ENCODE measurements at places on chromosomes 13 and 19.

DNA sequence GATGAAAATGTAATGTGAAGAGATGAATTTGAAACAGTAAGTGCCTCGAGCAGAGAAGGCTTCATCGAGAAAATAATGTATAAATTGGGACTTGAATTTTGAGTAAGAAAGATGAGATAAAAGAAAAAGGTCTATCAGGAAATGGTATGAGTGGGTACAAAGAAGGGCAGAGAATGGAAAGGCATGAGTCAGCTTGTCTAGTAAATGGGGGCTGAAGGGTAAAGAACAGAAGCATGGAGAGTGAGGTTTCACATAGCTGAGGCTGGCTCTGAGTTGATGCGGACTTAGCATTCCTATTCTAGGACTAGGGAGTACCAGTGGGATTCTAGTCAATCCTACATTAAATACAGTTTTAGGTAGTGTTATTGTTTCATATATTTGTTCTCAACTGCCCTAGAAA lies 85.8 kb downstream of the ZC3H13 start:
- DNase-seq: no peak

- DNase-seq: no peak
These were observed 2.6 kb downstream of the SULT2B1 start for GRCh38 chr19:48554385-48555091.

- DNase-seq: no peak
These were observed 193.6 kb downstream of the KCNRG start for GRCh38 chr13:50208826-50209335.

GRCh38 chr13:65932587-65933239 lies 1297.4 kb downstream of the PCDH9 start:
- no peak for DNase-seq

DNA sequence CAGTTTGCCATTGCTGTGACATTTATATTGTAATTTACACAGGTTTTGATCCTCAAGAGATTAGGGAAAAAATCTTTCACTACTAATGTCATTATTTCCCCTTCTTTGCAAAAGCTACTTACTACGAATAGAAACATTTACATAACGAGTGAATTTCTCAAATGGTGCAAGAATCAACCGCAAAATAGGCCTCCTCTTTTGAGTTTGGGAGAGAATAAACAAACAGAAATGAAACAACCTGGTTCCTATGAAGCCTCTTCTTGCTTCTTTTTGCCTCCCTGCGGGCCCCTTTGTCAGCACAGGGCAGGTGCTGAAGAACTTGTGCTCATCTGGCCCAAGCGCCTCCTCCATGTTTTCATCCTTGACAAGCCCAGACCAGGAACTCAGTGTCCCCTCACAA lies 10.1 kb upstream of the GJA3 start:
- no peak for DNase-seq

- no peak for DNase-seq
These were observed 22.2 kb downstream of the SHISA2 start for GRCh38 chr13:26029581-26030136.

DNA sequence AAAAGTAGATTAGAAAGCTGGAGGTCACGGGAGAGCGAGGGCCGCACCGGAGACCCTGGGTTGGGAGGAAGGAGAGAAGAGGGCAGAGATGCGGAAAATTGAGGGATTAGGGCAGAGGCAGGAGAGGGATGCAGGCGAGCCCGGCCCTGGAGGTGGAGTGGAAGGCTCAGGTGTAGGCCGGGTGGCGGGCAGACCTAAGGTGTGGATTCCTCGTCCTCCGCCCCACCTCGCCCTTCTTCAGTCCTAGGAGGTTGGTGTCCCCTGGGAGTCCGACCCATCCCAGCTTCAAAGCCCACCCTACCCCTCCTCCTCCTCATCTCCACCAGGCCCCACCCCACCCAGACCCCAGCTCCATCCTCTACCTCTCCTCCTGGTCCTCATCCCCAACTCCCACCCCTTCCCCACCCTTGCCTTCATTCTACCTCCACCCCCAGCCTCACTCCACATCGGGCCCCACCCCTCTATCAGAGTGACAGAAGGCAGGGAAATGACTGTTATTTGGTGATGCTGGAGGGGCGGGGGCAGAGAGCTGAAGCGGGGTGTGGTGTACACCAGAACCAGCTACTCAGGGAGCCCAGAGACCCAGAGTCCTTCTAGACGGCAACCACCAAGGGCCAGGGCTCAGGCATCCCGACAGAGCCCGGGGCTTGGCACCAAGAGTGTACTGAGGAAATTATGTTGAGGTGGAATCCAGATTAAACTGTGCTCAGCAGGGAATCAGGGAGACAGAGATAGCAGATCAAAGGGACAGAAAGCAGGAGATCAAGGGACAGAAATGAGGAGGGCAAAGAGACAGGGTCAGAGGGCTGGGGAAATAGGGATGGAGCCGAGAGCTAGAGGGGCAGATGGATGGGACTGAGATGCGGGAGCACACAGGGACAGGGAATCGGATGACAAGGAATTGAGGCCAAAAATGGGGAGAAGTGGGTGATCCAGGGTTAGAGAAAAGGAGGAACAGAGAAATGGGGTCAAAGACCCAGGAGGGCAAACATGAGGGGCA lies 6.4 kb downstream of the ERFL start:
- DNase-seq: no peak

- DNase-seq: no peak
These were observed 3.2 kb upstream of the PMIS2 start for GRCh38 chr19:35582760-35583159.

DNA sequence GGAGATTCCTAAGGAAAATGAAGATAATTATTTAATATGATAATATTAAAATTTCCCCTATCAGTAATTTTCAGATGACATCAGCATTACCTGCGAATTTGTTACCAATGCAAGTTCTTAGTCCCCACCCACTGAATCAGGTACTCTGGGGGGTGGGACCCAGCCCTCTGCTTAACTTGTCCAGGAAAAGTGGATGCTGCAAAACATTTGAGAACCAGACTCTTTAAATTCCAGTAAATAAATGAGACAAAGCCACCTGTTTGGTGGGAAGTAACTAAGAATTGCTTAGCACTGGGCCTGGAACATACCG lies 495 bp upstream of the ZNF599 start:
- no peak for DNase-seq

GRCh38 chr19:38650911-38651584 lies 3.6 kb downstream of the ACTN4 start:
- DNase-seq: no peak

- peak; percentile 31 for DNase-seq
These were observed 35.2 kb downstream of the MBNL2 start for GRCh38 chr13:97257228-97257755.

GRCh38 chr19:41792513-41793413 lies 3.6 kb upstream of the CEACAM3 start:
- DNase-seq: peak; percentile 72

DNA sequence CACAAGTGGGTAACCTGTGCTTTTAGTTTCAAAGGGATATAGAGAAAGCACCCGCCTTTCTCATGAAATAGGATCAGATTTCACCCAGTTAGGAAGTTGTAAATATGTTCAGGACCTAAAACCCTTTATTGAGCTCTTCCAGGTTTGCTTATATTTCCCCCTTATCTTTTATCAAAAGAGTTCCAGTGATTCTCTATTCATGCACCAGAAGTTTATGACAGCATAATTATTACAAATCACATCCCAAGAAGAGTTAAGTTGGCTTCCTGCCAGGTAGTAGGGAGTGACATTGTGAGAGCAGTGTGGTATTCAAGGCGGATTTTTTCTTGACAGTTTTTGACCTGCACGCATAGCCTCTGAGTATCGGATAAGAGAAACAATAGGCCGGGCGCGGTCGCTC lies 190.3 kb downstream of the STK24 start:
- DNase-seq: peak; percentile 34

DNA sequence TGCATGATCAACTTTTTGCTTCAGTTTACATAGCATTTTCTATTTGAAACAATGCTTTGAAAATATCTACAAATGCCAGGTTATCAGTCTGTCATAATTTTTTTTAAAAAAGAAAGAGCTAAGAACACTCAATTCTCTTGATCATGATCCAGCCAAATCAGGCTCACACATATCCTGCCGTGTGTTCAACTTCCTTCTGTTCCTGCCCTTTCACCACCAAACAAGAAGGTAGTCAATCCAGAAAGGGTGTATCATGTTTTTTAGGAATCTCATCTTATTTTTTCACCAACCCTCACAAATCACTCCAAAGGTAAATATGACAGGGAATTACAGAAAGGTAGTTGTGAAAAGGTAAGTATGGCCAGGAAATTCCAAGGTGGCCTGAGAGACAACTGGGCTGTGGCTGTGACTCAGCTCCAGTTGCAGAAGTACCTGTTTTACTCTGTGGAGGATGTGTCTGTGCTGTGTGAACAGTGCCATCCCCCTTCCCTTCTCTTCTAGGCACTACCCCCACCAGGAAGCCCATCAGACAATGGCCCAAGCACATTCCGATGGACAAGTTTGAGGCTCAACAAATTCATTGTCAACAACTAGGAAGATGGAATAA lies 138.8 kb upstream of the GJB6 start:
- DNase-seq: no peak

DNA sequence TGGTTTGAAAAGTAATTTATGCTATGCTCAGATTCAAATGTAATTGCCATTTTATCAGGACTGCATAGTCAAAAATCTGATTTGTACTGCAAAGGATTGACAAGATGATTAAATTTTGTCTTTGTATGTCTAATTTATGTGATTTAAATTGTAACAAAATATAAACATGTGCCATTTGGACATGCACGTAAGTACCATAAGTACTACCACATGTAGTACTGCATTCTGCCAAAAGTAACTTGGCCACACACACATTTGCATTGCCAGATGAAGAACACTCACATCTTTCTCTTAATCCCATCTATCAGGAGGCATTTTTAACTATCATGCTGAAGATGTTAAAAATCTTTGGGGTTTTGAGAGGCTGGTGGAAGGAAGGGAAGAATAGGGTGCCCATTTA lies 133.3 kb downstream of the KLF12 start:
- no peak for DNase-seq

- no peak for DNase-seq
These were observed 7.2 kb downstream of the RPL36 start for GRCh38 chr19:5697022-5697889.

- no peak for DNase-seq
These were observed 8.7 kb downstream of the MAP2K2 start for GRCh38 chr19:4115050-4115817.

DNA sequence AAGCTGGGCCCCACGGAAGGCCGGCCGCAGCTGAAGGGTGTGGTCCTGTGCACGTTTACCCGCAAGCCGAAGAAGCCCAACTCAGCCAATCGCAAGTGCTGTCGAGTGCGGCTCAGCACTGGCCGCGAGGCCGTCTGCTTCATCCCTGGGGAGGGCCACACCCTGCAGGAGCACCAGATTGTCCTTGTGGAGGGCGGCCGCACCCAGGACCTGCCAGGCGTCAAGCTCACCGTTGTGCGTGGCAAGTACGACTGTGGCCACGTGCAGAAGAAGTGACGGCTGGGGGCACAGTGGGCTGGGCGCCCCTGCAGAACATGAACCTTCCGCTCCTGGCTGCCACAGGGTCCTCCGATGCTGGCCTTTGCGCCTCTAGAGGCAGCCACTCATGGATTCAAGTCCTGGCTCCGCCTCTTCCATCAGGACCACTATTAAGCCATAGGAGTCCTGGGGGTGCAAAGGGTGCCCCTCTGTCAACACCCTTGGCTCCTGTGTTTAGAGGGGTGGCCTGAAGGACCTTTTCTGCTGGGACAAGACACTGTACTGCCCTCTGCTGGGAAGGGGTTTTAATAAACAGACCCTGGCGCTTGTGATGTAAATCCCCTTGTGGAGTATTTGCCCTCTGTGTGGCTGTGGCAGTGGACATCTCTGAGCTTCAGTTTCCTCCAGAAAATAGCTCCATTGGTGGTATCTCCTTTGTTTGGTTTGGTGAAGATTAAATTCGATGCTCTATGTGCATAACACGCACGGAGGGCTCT lies 1.9 kb downstream of the MRPS12 start:
- peak; percentile 3 for DNase-seq

DNA sequence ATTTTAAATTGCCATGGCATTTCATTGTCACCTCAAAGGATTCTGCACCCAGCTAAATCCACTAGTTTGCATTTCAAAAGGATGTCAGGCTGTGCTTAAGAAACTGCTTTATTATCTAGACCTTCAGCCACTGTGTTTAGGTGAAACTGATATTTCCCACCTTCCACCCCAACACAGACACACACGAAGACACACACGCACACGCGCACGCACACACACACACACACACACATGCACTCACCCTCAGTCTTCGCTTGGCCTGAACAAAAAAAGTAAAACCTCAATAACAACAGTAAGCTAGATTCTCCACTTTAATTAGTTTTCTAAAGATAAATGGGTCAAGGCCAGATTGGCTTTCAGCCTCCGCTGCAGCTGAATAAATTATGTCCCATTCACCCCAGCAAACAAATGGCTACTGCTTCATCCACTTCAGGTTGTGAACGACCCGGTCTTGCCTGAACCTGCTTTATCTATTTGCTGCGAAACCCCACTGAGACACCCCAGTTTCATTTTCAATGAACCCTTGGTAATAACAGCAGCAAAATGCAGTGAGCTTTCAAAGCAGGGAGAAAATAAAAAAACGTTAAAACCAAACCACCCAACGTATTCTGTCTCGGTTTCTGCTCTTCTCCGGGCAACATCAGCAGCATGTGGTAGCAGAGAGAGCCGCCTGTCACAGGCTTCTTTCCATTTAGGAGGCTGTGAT lies 166.8 kb downstream of the DCT start:
- DNase-seq: no peak

DNA sequence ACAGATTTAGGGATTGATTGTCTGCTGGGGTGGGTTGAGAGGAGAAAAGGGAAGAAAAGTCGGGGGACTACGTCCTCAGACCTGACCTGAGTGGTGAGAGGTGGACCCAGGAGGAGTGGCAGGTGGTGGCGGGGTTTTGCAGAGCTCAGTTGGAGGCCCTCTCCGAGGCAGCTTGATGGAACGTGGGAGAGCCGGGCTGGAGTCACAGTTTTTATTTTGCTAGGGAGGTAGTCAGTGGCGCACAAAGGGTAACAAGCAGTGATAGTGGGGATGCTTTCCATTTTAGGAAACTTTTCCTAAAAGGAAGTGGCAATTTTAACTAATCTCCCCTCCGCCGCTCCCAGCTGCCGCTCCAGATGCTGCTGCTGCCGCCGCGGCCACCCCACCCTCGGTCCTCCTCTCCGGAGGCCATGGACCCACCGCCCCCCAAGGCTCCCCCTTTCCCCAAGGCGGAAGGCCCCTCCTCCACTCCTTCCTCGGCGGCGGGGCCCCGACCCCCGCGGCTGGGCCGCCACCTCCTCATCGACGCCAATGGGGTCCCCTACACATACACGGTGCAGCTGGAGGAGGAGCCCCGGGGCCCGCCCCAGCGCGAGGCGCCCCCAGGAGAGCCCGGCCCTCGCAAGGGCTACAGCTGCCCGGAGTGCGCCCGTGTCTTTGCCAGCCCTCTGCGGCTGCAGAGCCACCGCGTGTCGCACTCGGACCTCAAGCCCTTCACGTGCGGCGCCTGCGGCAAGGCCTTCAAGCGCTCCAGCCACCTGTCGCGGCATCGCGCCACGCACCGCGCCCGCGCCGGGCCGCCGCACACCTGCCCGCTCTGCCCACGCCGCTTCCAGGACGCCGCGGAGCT lies 1.1 kb upstream of the ZNF581 start:
- DNase-seq: peak; percentile 11

DNA sequence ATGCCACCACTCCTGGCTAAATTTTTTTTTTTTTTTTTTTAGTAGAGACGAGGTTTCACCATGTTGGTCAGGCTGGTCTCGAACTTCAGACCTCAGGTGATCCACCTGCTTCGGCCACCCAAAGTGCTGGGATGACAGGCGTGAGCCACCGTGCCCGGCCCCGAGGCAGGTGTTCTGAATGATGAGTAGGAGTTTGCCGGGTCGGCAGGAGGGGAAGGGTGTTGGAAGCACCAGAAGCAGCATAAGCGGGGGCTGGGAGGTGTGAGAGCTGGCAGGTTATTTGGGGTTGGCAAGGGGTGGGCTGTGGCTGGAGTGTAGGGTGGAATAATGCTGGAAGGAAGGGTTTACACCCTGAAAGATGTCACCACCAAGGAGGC lies 1.8 kb downstream of the SPPL2B start:
- no peak for DNase-seq

Data from NCI-H510A treated with DMSO at 0.1 percent for 48 hours (cell line).